Stimulated activated CD8-positive, alpha-beta memory T cell treated with anti-CD3 and anti-CD28 coated beads, Interleukin-7, amount 100 ng/mL, for 1 hour (primary cell): ENCODE measurements at places on chromosomes 11 and 22.

GRCh38 chr11:20250644-20251247, 90.5 kb upstream of the DBX1 start:
- no peak for DNase-seq

DNA sequence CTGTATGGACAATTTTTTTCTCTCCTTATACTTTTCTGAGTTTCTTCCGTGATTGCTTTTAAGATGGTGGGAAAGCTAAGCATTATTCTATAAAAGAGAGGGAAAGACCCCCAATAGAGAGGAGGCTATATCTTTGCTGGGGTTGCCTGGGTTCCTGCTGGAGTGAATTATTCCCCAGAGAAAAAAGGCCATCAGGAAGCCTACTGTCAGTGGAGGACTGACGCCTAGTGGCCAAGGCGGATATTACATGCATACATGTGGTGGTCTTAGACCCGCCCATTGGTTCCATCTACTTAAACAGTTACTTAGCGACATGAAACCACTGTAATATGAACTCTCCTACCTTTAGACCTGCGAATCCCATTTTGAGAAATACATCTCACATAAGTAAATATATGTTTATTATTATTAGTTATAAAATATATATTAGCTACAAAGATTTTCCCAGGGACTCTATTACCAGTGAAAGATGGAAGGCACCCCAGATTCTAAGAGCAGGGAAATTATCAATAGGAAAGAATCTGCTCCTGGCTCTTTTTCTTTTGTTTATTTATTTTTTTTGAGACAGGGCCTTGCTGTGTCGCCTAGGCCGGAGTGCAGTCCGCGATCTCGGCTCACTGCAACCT, 15.7 kb upstream of the PGA3 start:
- DNase-seq: peak; percentile 61

GRCh38 chr22:21894799-21895198, 27.4 kb upstream of the MAPK1 start:
- no peak for DNase-seq

- DNase-seq: no peak
These were observed 59.7 kb downstream of the PDGFD start for GRCh38 chr11:104104201-104104600.

DNA sequence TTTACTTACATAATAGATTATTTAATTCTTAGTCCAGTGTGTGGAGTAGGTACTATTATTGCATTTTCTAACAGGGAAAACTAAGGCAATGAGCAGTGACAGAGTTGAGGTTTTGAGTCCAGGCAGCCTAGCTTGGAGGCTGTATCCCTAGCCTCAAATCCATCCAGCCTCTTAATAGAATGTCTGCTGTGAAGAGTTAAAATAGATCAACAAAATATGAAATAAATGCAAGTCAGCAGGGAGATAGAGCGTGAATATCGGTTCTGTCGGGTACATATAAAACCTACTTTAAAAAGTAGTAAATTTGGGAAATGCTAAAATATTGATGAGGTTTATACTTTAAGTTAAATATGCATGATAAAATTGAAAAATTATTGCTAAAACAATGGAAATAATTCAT, 53.3 kb downstream of the MED15 start:
- no peak for DNase-seq

DNA sequence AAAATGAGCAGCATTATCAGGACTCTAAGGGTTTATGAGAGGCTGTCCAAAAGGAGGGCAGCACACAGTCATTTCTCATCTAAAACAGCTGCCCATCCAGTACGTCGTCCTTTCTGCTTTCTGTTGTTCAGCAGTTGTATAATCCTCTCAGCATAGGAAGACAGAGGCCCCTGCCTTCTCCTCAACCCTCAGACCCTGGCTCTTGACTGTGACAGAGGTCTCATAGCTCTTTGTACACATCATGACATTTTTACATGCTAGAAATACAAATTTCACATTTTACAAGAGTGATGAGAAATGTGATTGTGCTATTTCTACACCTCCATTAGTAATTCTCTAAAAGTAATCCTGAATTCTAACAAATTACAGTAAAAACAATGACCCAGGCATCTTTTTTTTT, 36.2 kb upstream of the ZC3H12C start:
- DNase-seq: no peak

- no peak for DNase-seq
These were observed 61.4 kb upstream of the OLFML1 start for GRCh38 chr11:7423946-7424345.

DNA sequence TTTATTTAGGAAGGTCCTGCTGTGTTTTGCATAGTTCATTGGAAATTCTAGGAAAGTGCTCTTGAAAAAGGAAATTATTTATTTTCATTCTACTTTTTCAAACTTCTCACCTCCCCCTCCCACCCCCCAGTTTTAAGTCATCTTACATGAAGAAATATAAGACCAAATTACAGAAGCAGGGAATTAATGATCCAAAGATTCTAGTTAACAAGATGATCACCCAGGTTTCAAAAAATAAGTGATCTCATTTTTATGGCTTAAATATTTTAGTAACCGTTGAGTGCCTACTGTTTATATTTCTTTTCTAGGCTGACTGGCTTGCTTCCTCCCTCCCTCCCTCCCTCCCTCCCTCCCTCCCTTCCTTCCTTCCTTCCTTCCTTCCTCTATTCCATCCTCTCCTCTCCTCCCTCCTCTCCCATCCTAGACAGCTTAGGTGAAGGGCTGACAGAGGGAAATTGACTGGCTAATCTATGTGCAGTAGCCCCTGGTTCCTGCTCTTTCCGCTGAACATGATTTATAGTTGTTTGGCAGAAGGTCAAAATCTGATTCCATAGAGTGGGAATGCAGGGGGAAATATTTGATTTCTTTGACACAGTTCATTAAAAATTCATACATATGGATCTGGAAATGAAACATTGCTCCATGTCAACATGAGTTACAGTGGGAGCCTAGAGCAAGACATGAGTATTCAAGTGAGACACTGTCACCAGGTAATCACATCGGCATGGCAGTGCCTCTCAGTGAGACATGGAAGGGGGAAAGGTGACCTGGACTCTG, 123.4 kb downstream of the COMMD9 start:
- no peak for DNase-seq

DNA sequence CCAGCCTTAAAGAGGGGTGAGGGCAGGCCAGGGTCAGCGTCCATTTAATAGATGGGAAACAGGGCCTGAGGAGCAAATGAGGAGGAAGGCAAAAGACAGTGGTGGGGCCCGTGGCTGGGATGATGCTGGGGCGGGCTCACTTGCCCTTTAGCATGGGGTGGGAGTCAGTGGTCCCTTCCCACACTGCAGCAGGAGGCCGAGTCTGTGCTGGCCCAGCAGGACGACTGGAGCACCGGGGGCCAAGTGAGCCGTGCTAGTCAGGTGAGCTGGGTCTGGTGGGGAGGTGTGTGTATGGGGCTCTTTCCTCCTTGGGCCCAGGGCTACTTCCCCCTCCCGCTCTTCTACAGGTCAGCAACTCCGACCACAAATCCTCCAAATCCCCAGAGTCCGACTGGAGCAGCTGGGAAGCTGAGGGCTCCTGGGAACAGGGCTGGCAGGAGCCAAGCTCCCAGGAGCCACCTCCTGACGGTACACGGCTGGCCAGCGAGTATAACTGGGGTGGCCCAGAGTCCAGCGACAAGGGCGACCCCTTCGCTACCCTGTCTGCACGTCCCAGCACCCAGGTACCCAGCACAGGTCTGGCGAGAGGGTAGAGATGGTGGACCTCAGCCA, 12.8 kb downstream of the SCYL1 start:
- no peak for DNase-seq

DNA sequence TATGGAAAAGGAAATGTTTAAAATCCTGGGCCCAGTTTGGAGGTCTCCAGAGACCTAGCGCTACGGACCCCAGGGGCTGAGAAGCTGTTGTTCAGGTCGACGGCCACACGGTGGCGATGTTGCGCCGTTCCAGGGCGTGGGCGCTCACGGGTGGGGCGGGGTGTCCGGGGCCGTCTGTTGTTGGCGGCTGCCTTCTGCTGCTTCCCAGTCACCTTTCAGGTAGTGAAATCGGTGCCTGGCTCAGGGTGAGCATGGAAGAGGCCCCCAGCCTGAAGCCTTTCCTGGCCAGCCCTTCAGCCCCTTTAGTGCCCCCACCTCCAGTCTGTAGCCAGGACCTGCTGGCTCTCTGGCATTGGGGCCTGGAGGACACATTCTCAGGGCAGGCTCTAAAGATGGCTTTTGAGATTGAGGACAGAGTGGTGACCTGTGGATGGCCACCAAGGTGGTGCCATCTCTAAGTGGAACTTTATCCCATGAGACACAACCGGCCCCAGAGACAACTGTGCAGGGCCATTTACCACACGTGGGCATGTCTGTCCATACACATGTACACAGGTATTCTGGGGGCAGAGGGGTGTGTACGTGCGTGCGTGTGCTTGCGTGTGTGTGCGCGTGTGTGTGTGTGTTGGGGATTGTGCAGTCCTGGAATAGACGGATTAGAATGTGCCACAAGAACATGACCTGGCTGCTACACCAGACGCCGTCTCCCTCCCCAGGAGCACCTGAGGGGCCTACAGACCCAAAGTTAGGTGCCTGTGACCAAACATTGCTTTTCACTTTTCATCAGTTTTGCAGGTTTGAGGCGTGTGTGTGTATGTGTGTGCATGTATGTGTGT, 53.8 kb downstream of the ST14 start:
- DNase-seq: peak; percentile 59

- DNase-seq: no peak
These were observed 24.5 kb downstream of the MCHR1 start for GRCh38 chr22:40703736-40704135.

DNA sequence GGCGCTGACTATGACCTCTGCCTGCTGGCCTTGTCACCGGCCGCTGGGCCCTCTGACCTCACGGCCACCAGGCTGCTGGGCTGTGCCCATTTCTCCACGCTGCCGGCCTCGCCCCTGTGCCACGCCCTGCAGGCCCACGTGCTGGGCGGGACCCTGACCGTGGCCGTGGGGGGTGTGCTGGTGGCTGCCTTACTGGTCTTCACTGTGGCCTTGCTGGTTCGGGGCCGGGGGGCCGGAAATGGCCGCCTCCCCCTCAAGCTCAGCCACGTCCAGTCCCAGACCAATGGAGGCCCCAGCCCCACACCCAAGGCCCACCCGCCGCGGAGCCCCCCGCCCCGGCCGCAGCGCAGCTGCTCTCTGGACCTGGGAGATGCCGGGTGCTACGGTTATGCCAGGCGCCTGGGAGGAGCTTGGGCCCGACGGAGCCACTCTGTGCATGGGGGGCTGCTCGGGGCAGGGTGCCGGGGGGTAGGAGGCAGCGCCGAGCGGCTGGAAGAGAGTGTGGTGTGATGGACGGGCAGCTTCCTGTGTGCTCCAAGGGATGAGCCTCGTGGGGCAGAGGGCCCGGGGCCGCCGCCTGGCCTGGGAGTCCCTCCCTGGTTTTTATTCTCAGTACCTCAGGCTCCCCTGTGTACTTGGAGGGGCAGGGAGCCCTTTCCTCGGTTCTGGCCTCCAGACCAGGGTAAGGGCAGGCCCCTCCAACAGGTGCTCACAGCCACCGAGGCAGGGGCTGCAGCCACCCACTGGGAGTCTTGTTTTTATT, 3.0 kb downstream of the LRFN4 start:
- DNase-seq: no peak

GRCh38 chr11:106421676-106422292, 344.3 kb downstream of the AASDHPPT start:
- no peak for DNase-seq

DNA sequence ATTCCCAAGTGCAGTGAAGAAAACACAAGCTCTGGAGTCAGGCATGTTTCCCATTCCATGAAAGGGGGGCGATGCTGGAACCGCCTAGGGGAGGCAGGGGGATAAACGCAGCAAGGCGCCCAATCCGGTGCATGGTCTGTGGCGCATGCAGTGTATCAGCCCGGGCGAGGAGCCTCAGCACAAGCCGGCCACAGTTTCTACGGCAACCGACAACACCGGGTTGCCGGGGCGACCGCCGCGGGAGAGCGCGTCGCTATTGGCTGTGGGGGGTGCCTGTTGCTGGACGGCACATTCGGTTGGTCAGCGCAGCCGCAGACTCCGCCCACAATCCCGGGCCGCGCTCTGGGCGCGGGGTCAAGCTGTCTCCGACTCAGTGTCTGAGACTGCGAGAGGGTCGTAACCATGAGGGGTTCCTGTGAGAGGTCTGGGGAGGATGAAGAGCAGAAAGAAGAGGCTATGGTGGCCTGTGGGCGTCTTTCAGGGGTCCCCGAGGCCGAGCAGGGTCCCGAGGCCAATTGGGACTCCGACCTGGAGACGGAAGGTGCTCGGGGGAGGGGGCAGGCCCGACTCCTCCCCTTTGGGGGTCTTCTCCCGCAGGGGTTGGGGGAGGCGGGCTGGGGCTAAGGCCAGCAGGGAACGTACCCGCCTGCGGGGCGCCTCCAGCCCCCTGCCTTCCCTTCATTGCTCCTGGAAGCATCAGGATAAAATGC, at the start of gene LRRC74B:
TSS of gene LRRC74B (plus strand) at position 362 of the 710 bp plus-strand sequence. CDS start at position 403, 41 bp downstream.
- DNase-seq: peak; percentile 41

DNA sequence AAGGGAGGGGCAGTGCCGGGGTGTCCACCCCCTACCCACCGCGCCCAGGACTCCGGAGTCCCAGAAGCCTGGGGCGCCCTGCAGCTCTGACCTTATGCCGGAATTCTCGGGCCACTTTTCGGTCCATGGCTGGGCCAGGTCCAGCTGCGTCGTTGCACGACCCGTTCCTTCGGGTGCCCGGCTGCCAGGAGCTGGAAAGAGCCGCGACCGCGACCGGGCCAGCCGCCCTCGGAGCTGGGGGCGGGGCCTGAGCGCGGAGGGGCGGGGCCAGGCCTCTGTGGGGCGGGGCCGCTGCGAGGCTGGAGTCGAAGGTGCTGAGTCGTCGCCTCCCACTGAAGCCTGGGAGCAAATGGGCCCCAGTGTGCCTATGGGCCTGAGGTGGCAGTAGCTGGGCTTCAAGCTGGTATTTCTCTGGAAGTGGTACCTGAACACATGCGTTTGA, at the start of gene USH1C:
TSS of gene USH1C (minus strand) at position 236 of the 442 bp plus-strand sequence. CDS start at position 127, 109 bp downstream.
- no peak for DNase-seq

- DNase-seq: no peak
These were observed 84.3 kb downstream of the SNX19 start for GRCh38 chr11:130831976-130832375.
